ENCODE measurements at places on chromosomes 1 and 21. TPM values are rescaled to one million over a fixed set of nuclear protein-coding genes. Genes with fewer than 3 reads are reported as not detected.
A peak's percentile ranks its signal among the peaks of the same experiment; 100 is the strongest.

- H3K27ac ChIP-seq = no peak overlapping the region
- H3K4me1 ChIP-seq = no peaks in the 10 kb centered on the region
- H3K27me3 ChIP-seq = peaks cover 16% of the 10 kb centered on the region
- no peak overlapping the region for H3K4me3 ChIP-seq
- no peaks in the 10 kb centered on the region for H3K36me3 ChIP-seq
These were observed 5.8 kb downstream of the FAM43B start for GRCh38 chr1:20558191-20558590.

DNA sequence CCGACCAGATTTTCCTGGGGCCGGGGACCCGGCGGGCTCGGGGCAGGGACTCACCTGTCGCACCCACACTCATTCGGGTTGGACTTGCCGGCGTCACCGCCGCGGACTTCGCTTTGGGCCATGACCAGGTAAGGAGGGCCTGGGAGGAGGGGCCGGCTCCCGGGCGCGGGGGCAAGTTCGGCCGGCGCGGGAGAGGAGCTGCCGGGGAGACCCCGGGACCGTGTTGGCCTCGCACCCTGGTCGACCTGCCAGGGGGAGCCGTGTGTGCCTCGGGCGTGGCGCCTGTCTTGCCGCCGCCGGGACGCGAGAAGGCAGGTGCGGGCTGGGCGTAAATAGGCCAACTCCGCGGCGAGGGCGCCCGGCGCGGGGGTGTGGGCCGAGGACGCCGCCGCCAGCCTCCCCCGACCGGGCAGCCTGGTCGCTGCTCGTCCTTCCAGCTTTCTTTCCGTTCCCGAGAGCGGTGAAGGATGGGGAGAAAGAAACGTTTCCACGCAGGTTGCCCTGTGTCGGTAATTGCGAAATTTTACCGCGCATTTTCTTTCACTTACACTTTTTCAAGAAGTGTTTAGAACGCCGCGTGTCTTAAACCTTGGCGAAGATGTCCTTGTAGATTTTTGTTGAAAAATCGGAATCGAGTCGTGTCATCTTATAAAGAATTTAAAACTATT is 558 bp downstream of the USP1 start:
- H3K36me3 ChIP-seq = no peaks in the 10 kb centered on the region
- DNase-seq = peak; percentile 89
- H3K4me1 ChIP-seq = peaks cover 37% of the 10 kb centered on the region
- H3K27me3 ChIP-seq = no peaks in the 10 kb centered on the region
- peak overlapping the region; percentile 99 for H3K4me3 ChIP-seq
- H3K27ac ChIP-seq = peak overlapping the region; percentile 97

The C4BPB gene
- total RNA-seq = 4.3 TPM

DNA sequence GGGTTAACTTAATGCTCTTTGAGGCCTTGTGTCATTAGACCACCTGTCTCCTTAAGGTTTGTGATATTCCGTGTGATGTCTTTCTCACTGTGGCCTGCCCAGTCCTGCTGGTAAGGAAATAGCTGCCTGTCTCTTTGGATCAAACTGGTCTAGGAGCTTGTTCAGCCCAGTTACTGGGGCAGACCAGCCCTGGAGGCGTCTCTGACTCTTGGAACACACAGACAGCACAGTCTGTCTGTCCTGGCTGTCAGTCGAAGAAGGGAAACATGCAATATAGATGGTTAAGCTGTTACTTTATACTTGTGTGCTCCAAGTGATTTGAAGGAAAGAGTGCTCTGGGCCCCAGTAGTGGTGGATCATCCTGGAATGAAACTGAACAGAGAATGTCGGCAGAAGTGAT is 20.4 kb downstream of the PBX1 start:
- no peaks in the 10 kb centered on the region for H3K27me3 ChIP-seq
- H3K4me1 ChIP-seq = no peaks in the 10 kb centered on the region
- no peak overlapping the region for H3K4me3 ChIP-seq
- DNase-seq = no peak
- H3K27ac ChIP-seq = no peak overlapping the region
- no peaks in the 10 kb centered on the region for H3K36me3 ChIP-seq

The DMRTB1 gene
- not detected for total RNA-seq

GRCh38 chr1:172135978-172136610 is 284.4 kb upstream of the C1orf105 start:
- no peaks in the 10 kb centered on the region for H3K27me3 ChIP-seq
- peak overlapping the region; percentile 11 for H3K27ac ChIP-seq
- DNase-seq = no peak
- H3K4me3 ChIP-seq = no peak overlapping the region
- no peaks in the 10 kb centered on the region for H3K4me1 ChIP-seq
- no peaks in the 10 kb centered on the region for H3K36me3 ChIP-seq

- no peaks in the 10 kb centered on the region for H3K27me3 ChIP-seq
- H3K4me3 ChIP-seq = no peak overlapping the region
- H3K36me3 ChIP-seq = no peaks in the 10 kb centered on the region
- no peak overlapping the region for H3K27ac ChIP-seq
- DNase-seq = no peak
- peaks cover 27% of the 10 kb centered on the region for H3K4me1 ChIP-seq
These were observed 100.0 kb downstream of the ETS2 start for GRCh38 chr21:38905752-38906151.
